ENCODE measurements at places on chromosomes 16 and 17.

- DNase-seq: no peak
Observed at GRCh38 chr16:76446251-76446650, 169.1 kb downstream of the CNTNAP4 start.

GRCh38 chr17:75664099-75664549 is 2.8 kb downstream of the RECQL5 start:
- DNase-seq: no peak

GRCh38 chr17:43558805-43559160 is 12.6 kb upstream of the ETV4 start:
- DNase-seq: no peak

GRCh38 chr16:59783191-59783590 is 1049.1 kb upstream of the GOT2 start:
- no peak for DNase-seq

- DNase-seq: no peak
Observed at GRCh38 chr17:69761767-69762321, 313.2 kb upstream of the KCNJ16 start.

Measured in stimulated activated CD4-positive, alpha-beta T cell treated with anti-CD3 and anti-CD28 coated beads, Interleukin-1b, Interleukin-23, amount 100 ng/mL, for 24 hours (primary cell).